ENCODE measurements at places on chromosomes 16 and 17.

GRCh38 chr17:58289869-58290268 is 9.1 kb upstream of the MPO start:
- no peak for DNase-seq

GRCh38 chr16:88472637-88473205 is 19.6 kb downstream of the ZFPM1 start:
- no peak for DNase-seq

- no peak for DNase-seq
These were observed 237.0 kb downstream of the ZNF423 start for GRCh38 chr16:49618955-49619354.

GRCh38 chr17:8798846-8799569 is at the start of gene MFSD6L:
MFSD6L (minus strand) TSS chr17:8799365; CDS start chr17:8799120, 245 bp downstream.
- DNase-seq: no peak

- no peak for DNase-seq
These were observed 2.9 kb upstream of the DEF8 start for GRCh38 chr16:89945654-89946053.

- DNase-seq: no peak
These were observed 189.8 kb downstream of the USP22 start for GRCh38 chr17:20852990-20853370.

DNA sequence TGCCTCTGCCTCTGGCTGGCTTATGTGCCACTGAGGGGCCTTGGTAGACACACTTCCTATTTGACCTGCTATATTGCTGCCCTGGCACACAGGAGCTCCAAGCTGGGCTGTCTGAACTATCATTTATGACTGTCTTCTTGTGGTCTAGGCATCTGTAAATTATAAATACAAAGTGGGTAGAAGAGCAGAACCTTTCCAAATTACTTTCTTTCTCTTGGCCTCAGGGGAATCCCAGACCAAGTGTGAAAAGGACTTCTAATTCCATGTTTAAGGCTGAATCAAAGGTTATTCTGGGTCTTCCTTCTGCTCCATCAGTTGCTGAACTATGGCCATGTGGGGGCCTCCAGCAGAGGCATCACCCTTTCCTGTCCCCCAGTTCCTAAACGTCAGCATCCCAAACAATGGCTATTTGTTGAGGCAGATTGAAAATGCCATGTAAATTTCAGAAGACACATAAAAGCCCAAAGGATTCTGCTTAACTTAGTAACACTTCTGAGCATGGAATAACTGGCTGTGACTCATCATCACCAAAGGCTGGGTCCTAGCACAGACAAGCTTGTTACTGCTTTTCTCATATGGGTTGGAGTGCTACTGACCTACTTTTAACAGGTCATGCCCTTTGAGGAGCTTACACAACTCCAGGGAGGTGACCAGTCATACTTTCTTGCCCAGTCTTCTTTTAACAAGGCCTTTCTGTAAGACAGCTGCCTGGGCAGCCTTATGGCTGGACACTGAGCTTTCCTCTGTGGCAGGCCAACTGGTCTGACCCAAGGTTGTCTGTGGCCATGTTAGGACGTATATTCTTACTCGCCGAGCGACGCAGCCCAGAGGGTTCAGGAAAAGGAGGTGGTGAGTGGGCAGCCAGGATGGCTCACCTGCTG is 154.8 kb downstream of the VPS53 start:
- peak; percentile 61 for DNase-seq

GRCh38 chr16:57815987-57816745 is 13.9 kb upstream of the KIFC3 start:
- DNase-seq: no peak

GRCh38 chr17:67751101-67752074 is 33.7 kb downstream of the NOL11 start:
- no peak for DNase-seq

GRCh38 chr17:72430611-72431432 is 310.0 kb downstream of the SOX9 start:
- no peak for DNase-seq

DNA sequence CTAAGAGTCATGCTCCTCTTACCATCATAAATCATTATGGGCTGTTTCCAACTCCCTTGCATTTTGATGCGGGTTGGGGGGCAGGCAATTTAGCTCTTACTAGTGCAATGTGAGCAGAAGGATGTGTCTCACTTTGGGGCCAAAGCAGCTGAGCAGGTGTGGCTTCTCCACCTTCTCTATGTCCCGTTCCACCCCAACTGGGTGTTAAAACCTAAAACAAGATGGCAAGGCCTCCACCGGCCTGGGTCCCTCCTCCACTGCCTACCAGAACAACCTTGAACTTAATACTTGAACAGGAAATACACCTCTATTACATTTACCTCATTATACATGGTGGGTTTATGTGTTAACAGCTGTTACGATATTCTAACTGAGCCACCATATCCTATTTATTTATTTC is 52.8 kb downstream of the TOX3 start:
- DNase-seq: no peak

DNA sequence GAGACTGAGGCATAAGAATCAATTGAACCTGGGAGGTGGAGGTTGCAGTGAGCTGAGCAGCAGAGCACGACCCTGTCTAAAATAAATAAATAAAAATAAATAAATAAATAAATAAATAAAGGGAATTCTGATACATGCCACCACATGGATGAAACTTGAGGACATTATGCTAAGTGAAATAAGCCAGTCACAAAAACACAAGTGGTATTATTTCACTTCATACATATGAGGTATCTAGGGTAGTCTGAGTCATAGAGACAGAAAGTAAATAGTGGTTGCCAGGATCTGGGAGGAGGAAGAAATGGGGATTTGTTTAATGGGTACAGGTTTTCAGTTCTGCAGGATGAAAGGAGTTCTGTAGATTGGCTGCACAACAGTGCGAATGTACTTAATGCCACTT is 16.3 kb downstream of the PIPOX start:
- no peak for DNase-seq

DNA sequence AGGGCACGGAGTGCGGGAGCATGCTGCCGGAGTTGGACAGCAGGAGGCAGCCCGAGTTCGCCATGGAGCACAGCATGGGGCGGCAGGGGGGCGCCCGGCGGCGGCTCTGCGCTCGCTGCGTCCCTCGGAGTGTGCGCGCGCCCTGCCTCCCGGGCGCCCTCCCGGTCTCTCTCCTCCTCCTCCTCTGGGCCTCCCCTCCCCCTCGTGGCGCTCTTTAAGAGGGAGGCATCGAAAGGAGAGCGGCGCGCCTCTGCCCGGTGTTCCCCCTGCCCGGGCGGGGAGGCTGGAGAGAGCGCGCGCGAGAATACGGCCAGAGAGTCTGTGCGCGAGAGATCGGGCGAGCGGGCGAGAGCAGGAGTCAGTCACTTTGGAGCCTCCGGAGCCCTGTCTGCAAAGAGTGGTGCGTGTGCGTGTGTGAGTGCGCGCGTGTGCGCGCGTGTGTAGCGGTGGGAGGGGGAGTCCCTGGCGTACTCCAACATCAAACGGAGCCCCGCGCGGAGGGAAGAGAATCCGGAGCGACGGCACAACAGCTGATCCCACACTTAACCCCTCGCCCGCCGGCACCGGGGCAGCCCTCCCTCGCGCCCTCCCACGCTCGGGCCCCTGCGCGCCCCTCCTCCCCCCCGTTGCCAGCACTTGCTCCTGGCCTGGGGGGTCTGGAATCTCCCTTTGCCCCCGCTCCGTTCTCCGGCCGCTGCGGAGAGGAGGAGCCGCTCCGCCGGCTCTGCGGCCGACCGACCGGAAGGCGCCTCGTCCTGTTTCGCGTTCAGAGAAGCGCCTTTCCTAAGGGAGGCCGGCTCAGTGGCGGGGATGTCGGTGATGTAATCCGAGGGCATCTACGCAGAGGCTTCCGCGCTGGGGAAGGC is 108.9 kb downstream of the ENGASE start:
- DNase-seq: no peak

DNA sequence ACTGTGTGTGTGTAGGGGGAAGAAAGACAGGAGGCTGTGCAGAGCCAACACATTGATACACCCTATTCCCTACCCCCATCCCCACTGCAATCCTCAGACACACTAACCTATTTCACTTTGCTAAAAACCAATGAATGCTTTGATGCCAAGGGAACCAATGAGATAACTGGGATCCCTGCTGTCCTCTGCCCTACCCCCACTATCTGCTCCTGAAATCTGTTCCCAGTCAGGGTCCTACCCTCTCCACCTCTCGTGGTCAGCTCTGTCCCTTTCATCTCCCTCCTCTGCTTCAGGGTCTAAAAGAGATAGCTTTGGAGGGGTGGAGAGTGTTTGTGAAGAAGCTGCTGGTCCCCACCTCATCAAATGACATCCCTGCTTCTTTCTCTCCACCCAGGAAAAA is 19.1 kb upstream of the SP6 start:
- no peak for DNase-seq

- DNase-seq: no peak
These were observed 19.2 kb downstream of the STRADA start for GRCh38 chr17:63722403-63722802.

DNA sequence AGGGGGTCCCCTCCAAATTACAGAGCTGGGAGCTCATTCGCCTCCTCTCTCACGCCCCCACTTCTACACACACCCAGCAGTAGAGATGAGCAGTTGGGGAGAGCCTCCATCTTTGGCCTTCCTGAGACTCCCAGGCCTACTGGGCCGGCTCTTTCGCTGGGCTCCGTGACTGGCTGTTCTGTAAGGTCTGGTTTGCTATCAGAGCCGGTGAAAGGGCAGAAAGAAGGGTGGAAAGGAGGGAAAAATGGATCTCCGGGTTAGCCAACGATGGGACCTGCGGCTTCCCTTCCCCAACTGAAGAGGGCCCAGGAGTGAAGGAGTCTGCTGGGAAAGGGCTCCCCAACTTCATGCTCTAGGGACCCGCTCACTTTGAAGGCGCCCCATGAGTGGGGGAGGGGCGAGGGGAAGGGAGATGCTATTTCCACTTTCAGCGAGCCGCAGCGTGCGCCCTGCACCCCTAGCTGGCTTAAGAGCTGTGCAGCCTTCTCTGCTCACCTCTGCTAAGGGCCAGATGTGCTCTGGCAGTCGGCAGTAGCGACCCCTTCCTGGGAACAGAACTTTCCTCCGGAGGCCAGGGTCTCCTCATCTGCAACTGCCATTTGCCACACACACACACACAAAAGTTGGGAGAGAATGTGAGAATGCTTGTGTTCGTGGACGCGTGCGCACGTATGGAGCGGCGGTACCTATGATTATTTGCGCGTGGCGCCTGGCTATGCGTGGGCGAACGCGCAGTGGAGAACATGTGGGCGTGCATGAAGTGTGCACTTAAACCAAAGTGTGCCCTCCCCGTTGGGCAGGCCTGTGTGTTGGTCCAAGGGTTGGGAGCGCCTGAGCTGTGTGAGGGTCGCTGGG is 2.9 kb upstream of the FOXF1 start:
- DNase-seq: no peak

- DNase-seq: no peak
These were observed 3.9 kb upstream of the HEXIM1 start for GRCh38 chr17:45144199-45145034.

DNA sequence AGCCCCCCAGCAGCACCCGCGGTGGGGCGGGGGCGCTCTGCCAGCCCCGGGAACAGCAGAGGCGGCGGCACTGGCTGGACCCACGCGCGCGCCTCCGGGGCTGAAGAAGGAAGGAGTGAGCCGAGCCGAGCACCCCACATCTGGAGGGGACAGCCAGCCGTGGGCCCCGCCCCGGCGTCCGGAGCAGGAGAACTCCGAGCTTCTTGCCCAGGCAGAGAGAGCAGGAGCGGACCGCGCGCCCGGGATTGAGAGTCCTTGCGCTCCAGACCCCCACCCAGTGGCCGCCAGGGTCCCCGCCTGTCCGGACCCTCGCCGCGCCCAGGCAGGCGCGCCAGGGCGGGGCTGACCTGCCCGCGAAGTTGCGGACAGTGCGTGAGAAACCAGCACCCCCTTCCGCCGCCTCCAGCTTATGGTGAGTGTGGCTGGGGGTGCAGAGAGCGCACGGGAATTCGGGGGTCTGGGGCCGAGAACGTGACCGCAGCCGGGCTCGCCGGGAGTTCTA is 921.9 kb upstream of the EEF2KMT start:
- DNase-seq: no peak

- no peak for DNase-seq
These were observed 20.9 kb downstream of the TNS4 start for GRCh38 chr17:40480501-40481003.

DNA sequence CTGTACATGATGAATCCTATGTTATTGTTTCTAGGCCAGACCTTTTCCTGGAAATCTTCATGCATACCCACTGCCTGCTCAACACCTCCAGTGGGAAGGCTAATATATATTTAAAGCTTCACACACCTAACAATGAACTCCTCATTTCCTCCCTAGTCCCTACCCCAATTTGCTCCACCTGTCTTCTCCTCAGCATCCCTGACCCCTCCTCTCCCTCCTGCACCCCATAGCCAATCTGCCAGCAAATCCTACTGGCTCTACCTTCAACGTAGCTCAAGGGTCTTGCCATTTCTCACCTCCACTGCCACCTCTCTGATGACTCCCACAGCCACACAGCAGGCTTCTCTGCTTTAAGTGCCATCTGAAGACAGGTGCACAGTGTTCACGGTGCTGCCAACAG is 215.6 kb upstream of the WSB1 start:
- DNase-seq: no peak
